Mononuclear cell (primary cell): ENCODE measurements at places on chromosomes 5 and 9. TPM values are rescaled to one million over a fixed set of nuclear protein-coding genes. Genes with fewer than 3 reads are reported as not detected.

Gene ISCA1
- 72.6 TPM for total RNA-seq

Gene TMOD1
- 0.84 TPM for total RNA-seq

Gene GRXCR2
- total RNA-seq = not detected

Gene SLC35D2
- 19.1 TPM for total RNA-seq

Gene GBGT1
- total RNA-seq = 5.6 TPM

Gene PPP3R2
- not detected for total RNA-seq

Gene LHX2
- total RNA-seq = not detected

Gene ZNF618
- total RNA-seq = 0.94 TPM

Gene RNF20
- total RNA-seq = 12.7 TPM

Gene SLC6A18
- not detected for total RNA-seq

Gene PCDHGA2
- not detected for total RNA-seq

Gene GPRIN1
- 0.94 TPM for total RNA-seq

Gene FGF18
- total RNA-seq = 0.10 TPM

Gene CA9
- not detected for total RNA-seq

Gene EQTN
- not detected for total RNA-seq

Gene ADRB2
- total RNA-seq = 27.5 TPM

Gene HK3
- 24.2 TPM for total RNA-seq

Gene GLRA1
- total RNA-seq = not detected

Gene CNTFR
- total RNA-seq = not detected

Gene EDIL3
- total RNA-seq = 0.10 TPM

Gene OR2V2
- not detected for total RNA-seq

Gene SLC1A3
- 3.9 TPM for total RNA-seq

Gene HSPA5
- 79.7 TPM for total RNA-seq

Gene TMC1
- 0.52 TPM for total RNA-seq

Gene GPR150
- 0.42 TPM for total RNA-seq

Gene DIMT1
- 16.0 TPM for total RNA-seq

Gene FAM163B
- not detected for total RNA-seq

Gene SLC27A4
- 2.1 TPM for total RNA-seq

Gene MAMDC4
- 0.52 TPM for total RNA-seq

Gene SOX30
- not detected for total RNA-seq

Gene PCDHB2
- 0.10 TPM for total RNA-seq

Gene KCNV2
- total RNA-seq = not detected

Gene CCNB1
- 5.6 TPM for total RNA-seq

Gene NUTM2G
- not detected for total RNA-seq

Gene MAP1B
- 0.10 TPM for total RNA-seq

Gene PCDHB16
- not detected for total RNA-seq

Gene CORO2A
- 4.6 TPM for total RNA-seq

Gene MORN5
- total RNA-seq = not detected
